ENCODE measurements at places on chromosomes 3 and 15.

GRCh38 chr3:87873136-87873535 is 185.7 kb downstream of the CGGBP1 start:
- no peak for DNase-seq

- DNase-seq: no peak
These were observed 11.2 kb downstream of the BOC start for GRCh38 chr3:113222451-113223086.

DNA sequence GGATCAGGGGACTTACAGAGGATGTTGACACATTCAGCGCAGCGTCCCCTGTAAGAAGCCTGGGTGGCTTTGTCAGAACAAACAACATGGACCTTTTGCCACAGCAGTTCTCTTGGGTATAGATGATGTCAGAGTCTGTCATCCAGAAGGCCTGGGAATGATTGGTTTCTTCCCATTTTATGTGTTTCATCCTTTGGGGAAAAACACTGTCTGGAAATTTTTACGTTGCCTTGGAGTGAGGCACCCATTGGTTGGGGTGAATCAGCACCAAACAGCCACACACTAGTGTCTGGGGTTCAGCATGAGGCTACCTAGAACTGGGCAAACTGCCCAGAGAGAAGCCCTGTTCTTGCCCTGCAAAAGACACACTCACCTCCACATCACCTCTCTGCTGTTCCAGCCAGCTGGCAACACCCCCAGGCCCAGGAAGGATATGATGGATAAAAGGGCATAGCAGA is 123.0 kb downstream of the FAM43A start:
- no peak for DNase-seq

- DNase-seq: no peak
These were observed 197.5 kb upstream of the C2CD4B start for GRCh38 chr15:62362608-62363007.

- DNase-seq: no peak
These were observed 520.7 kb downstream of the ROBO1 start for GRCh38 chr3:79246875-79247724.

GRCh38 chr15:22839046-22839695 is 705 bp downstream of the NIPA2 start:
- DNase-seq: no peak

- DNase-seq: no peak
These were observed 22.2 kb upstream of the NRROS start for GRCh38 chr3:196617256-196617655.

DNA sequence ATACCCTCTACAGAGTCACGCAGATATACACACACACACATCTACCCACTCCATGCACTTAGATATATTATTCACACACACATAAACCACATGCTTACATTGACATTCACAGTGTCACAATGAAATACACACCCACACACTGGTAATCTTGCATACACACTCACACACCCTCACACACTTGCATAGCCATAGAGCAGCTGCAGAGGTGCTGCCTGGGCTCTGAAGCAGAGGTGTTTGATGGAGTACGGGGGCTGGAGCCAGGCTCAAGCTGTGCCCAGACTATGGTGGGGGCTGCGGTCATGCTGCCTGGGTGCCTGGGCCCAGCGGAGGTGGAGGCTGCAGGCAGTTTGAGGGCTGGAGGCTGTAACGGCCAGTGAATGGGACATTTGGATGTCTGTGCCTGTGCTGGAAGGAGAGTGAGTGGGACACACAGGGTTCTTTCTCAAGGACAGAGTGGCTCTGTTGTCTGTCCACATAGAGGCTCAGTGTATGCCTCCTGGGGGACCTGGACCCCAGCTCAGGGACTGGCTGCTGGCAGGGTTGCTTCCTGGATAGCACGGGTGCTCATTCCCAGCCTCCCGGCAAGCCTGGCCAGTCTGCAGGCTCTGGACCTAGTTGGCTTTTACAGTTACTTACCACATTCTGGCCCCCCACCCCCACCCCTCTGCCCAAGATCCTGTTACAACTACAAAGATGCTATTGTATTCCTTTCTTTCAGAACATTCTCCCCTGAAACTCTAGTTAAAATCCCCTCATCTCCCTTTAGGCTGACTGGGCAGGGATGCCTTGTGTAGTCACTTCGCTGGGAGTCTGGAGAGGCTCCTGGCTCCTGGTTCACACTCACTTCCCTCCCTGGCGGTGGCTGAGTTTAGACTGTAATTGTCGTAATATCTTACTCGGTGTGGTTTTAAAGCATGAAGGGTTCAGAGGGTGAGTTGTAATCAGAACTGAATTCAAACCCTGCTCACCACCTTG is 12.5 kb downstream of the GASK1A start:
- peak; percentile 49 for DNase-seq

DNA sequence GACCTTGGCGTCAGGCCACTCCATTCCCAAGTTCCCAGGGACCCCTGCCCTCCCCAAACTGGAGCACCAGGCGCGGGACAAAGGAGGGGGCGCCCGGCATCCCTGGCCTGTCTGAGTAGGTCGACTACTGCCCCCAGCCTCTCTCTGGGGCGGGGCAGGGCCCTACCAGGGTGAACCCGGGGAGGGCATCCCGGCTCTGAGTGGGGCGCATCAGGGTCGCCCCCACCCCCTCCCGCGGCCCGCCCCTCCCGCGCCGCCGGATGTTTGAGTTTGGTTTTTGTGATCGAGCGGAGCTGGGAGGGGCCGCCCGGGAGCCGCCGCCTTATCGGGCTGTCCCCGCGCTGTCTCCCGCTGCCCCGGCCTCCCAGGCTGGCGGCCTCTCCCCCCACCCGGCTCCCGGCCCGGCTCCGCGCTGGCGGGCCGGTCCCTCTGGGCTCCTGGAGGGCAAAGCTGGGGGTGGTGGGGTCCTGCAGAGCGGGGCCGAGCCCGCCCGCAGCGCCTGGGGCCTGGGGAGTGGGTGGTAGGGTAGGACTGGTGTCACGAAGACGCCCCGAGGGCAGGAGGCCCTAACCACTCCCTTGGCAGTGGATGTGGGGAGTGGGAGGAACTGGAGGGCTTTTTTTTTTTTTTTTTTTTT is 47.2 kb upstream of the SMAD6 start:
- no peak for DNase-seq

- no peak for DNase-seq
These were observed 16.7 kb downstream of the MIX23 start for GRCh38 chr3:122366379-122366749.

DNA sequence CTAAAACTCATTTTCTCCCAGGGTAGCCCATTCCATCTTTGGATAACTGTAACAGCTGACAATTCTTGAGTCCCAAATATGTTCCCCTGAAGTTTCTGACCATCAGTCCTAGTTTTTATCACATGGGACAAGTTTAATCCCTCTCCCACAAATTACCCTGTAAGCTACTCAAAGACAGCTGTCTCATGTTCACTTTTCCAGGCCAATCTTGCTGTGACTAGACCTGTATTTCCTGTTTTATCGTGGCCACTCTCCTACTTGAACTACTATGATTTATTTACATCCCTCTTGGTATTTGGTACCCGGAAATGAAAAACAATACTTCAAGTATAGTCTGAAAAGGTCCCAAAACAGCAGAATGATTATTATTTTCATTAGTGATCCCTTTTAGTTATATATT is 95.1 kb upstream of the MEX3B start:
- no peak for DNase-seq

DNA sequence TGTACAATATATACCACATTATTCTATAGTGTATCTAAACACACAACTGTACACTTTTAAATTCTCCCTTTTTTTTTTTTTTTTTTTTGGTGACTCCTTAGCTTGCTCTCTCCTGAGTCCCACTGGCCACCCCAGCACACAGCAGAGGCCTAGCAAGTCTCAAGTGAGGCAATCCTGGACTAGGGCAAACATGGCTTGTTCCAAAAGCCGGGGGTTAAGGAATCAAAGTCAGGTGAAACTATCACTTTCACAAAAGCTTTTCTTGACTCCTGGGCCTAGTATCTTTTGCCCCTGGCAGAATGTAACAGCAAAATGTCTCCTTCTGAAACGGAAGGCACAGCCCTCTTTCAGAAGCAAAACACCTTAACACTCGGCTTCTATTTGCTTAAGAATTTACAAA is 5.8 kb downstream of the EOMES start:
- DNase-seq: no peak

- DNase-seq: no peak
These were observed 58.5 kb upstream of the LPP start for GRCh38 chr3:188095431-188095830.

GRCh38 chr3:150825916-150826377 is 63.0 kb upstream of the SIAH2 start:
- no peak for DNase-seq

DNA sequence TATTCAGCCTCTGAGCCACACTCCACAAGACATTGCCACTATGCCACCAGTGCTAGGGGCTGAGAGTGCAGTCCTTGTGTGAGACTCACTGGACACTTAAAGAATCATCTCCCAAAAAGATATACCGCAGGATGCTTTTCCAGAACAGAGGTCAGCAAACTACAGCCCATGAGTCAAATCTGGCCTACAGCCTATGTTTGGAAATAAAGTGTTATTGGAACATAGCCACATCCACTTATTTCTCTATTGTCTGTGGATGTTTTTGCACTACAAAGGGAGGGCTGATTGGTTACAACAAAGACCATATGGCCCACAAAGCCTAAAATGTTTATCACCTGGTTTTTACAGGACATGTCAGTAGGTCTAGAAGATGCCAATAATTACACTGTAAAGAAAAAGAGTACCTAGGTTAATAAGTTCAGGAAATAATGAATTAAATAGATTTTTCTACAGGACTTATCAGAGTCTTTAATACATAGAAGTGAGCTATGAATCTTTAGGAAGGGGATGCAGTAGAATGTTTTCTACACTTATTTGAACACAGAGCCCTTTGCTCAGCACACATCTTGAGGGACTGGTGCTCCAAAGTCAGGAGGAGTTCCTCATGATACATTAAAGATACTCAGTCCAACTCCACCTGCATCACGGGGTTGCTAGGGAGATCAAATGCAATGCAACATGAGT is 26.3 kb downstream of the SRGAP3 start:
- DNase-seq: no peak

- DNase-seq: no peak
These were observed 50.7 kb downstream of the ATG7 start for GRCh38 chr3:11322931-11323330.

DNA sequence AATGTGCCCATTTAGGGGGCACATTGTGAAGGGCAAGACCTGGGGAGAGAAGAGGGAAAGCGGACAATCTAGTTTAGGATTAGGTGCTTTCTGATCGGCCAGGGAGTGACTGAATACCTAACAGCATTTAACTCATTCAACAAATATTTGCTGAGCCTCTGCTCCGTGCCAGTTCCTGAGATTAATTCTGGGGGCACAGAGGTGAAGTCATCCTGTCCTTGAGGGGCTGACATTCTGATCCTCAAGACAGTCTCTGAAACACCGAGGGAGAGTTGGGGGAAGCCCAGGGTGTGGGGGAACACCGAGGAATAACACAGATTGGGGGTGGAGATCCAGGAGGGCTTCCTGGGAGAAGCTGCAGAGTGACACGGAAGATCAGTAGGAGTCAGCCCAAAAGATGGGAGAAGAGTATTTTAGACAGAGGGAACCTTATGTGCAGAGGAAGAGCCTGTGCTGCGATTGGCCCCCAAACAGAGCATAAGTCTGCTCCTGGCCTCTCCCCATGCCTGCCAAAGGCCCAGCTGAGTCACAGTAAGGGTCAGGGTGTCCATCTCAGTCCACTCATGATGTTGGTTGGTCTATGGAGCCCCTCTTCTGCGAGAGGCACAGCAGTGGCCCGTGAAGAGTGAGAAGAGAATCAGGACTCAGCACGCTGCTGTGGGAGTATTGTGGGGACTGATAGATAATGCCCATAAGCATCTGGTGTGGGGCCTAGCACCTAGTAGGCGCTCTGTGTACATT is 60.2 kb downstream of the AMOTL2 start:
- no peak for DNase-seq

- no peak for DNase-seq
These were observed 99.1 kb downstream of the NR1I2 start for GRCh38 chr3:119880966-119881365.

DNA sequence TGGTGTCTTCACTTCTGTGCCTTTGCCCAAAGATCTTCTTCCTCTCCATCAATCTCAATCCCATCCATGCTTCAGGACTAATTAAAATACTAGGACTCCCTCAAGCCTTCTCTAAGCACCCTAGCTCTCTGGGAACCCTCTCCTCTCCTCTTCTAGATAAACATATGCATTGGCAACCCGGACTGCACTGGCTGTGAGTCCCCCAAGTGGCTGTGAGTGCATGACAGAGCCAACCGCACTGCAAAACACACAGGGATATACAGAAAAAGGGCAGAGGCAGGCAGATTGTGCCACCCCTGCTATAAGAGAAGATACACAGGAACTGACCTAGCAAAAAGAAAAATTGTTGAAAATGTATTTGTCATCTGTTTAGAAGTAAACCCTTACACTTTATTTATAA is 457.1 kb downstream of the MFSD1 start:
- no peak for DNase-seq

GRCh38 chr15:39896101-39896500 is 24.0 kb downstream of the GPR176 start:
- DNase-seq: no peak

DNA sequence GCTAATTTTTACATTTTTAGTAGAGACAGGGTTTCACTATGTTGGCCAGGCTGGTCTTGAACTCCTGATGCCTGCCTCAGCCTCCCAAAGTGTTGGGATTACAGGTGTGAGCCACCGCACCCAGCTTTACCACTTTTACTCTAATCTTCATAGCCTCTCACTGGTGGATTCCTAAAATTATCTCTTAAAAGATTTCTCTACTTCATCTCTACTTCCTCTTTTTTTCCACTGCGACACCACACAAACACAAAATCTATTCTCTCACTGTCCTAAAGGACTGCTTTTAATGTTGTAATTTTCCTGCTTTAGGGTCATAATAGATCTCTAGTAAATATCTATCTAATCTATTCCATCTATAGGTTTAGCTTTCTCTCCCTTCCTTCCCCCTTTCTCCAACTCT is 34.0 kb upstream of the TBL1XR1 start:
- DNase-seq: no peak

DNA sequence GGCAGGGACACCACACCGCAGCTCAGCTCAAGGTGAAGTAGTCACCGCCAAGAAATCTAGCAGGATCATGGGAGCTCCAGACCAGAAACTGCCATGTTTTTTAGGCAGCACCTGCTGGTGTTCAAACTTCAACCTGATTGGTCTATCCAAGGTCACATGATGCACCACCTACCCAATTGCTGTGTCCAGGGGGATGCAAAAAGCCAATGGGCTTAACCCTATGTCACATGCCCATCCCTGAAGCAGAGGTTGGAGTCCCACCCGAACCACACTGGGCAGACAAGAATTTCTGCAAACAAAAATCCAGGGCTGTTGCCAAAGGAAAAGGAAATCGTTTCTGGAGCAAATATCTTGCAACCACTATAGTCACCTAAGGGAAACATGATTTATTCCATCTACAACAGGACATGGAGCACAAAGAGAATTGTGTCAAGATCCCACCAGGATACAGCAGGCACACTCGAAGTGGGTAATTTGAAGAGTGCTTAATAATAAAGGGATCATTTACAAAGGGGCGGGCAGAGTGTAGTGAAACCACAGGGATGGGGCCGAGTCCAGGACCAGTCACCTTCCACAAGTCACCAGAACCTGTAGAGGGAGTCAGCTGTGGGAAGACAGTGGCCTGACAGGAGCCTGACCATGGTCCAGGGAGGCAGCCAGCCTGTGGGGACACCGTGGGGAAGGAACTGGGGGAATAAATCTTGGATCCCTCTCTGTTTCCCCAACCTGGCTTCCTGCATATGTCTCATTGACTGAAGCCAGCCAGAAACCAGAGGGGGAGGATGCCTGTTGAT is 34.2 kb upstream of the TSEN2 start:
- no peak for DNase-seq
